ENCODE measurements at places on chromosomes 2 and 18.

- H3K36me3 ChIP-seq, result no peaks in the 10 kb centered on the region
- no peak for DNase-seq
- H3K27ac ChIP-seq, result no peak overlapping the region
- no peaks in the 10 kb centered on the region for H3K27me3 ChIP-seq
These were observed 243.9 kb downstream of the PRKCE start for GRCh38 chr2:45895241-45895861.

GRCh38 chr2:57372237-57372984, 674.2 kb upstream of the VRK2 start:
- no peak for DNase-seq
- H3K27ac ChIP-seq, result no peak overlapping the region
- no peaks in the 10 kb centered on the region for H3K36me3 ChIP-seq
- no peaks in the 10 kb centered on the region for H3K4me1 ChIP-seq
- no peaks in the 10 kb centered on the region for H3K27me3 ChIP-seq

- no peak overlapping the region for H3K4me3 ChIP-seq
- H3K27ac ChIP-seq, result no peak overlapping the region
- no peaks in the 10 kb centered on the region for H3K27me3 ChIP-seq
- H3K36me3 ChIP-seq, result no peaks in the 10 kb centered on the region
- no peaks in the 10 kb centered on the region for H3K4me1 ChIP-seq
These were observed 62.0 kb downstream of the TGIF1 start for GRCh38 chr18:3511980-3512379.

- H3K27ac ChIP-seq, result peak overlapping the region; percentile 33
- H3K4me1 ChIP-seq, result peaks cover 31% of the 10 kb centered on the region
- DNase-seq, result no peak
- H3K36me3 ChIP-seq, result no peaks in the 10 kb centered on the region
These were observed 22.1 kb upstream of the CNOT11 start for GRCh38 chr2:101230541-101231001.

GRCh38 chr2:67572721-67573435, 175.7 kb downstream of the ETAA1 start:
- H3K4me1 ChIP-seq, result no peaks in the 10 kb centered on the region
- DNase-seq, result no peak
- no peak overlapping the region for H3K27ac ChIP-seq

GRCh38 chr2:142495141-142495540, 364.3 kb upstream of the LRP1B start:
- no peaks in the 10 kb centered on the region for H3K36me3 ChIP-seq
- no peaks in the 10 kb centered on the region for H3K27me3 ChIP-seq
- DNase-seq, result no peak
- H3K4me3 ChIP-seq, result no peak overlapping the region
- H3K4me1 ChIP-seq, result no peaks in the 10 kb centered on the region

GRCh38 chr2:80363791-80364349, 59.3 kb upstream of the LRRTM1 start:
- H3K36me3 ChIP-seq, result no peaks in the 10 kb centered on the region
- no peak overlapping the region for H3K27ac ChIP-seq
- no peak overlapping the region for H3K4me3 ChIP-seq
- no peaks in the 10 kb centered on the region for H3K4me1 ChIP-seq
- no peak for DNase-seq

DNA sequence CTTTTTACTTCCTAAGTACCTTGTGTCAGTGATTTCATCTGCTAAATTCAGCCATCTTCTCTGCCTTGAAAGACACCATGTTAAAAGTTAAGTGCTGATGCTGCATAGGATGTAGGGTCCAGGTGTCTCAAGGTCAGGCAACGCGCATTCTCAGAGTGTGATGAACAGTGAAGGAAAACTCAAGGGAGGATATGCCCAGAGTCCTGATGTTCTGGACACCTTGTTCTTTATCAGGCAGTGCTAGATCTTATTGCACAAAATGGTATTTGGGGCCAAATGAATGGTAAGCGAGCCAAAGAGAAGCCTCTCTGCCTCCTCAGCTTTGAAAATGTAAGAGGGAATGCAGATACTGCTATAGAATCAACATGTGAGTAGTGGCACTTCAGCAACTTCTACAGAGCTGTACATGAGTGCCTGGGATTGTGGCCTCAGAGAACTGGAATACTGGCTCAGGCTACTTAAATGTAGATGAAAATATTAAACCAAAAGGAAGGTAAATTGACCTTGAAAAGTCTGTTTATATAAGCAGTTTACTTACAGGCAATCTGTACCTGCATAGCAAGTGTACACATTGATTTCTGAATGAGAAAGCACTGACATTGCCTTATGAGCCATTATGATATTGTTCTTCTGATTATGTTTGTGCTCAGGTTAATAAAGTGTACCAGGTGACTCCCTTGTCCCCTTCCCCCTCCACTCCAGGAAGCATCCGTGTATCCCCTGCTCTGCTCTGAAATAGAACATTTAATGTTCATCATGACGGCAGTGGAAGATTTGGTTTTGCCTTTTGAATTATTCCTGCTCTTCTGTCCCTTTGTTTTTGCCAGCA, 86.7 kb upstream of the RANBP2 start:
- no peak overlapping the region for H3K27ac ChIP-seq
- H3K27me3 ChIP-seq, result no peaks in the 10 kb centered on the region
- peaks cover 11% of the 10 kb centered on the region for H3K4me1 ChIP-seq
- H3K36me3 ChIP-seq, result no peaks in the 10 kb centered on the region
- no peak overlapping the region for H3K4me3 ChIP-seq

- H3K4me1 ChIP-seq, result no peaks in the 10 kb centered on the region
- no peaks in the 10 kb centered on the region for H3K36me3 ChIP-seq
- DNase-seq, result no peak
- H3K27me3 ChIP-seq, result no peaks in the 10 kb centered on the region
- H3K27ac ChIP-seq, result no peak overlapping the region
These were observed 94.8 kb upstream of the SRD5A2 start for GRCh38 chr2:31675485-31675901.
